ENCODE measurements at places on chromosomes 7 and 10.

DNA sequence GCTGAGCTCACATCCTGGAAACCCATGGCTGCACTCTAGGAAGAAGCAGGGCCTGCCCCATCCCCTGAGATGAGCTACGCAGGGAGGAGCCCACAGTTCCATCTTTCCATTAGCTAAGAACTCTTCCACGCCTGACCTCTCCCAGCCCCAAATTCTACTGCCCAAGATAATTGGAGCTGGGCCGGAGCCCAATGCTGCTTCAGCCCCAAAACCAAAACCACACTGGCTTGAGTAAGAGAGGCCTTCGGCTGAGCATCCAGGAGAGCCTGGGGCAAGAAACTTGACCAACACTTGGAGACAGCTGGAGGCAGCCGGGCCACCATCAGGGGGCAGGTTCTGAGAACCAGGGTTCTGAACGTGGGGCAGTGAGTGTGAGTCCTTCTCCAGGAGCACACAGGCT is 116.1 kb upstream of the ZMIZ1 start:
- DNase-seq = no peak

GRCh38 chr7:44617225-44617890 is 10.9 kb downstream of the OGDH start:
- no peak for DNase-seq

DNA sequence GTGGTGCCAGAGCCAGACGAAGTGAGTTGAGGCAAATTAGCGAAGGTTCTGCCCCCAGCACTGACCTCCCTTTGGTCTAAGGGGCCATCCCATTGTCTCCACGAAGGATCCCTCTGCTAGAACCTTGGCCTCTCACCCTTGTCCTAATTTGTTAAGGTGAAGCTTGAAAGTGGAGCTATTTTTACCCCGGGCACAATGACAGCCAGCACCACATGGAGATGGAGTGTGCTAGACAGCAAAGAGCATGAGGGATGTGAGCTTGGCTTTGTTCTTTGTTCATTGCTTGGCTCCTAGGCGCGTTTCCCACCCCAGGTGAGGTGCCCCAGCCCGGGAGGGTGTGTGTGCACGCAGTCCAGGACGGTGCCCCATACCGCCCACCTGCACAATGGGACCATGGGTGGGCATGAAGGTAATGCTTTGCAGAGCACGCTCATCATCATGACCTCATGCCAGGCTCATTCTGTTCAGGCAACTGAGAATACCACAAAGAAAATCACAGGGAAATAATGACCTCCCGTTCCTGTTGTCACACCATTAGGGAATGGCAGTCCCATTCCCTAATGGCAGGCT is 361.0 kb upstream of the FZD8 start:
- DNase-seq = no peak

- no peak for DNase-seq
Measured at GRCh38 chr7:22201186-22201880, 155.6 kb downstream of the RAPGEF5 start.

- no peak for DNase-seq
Measured at GRCh38 chr10:16519250-16519907, 2.3 kb downstream of the C1QL3 start.

GRCh38 chr10:130771491-130771946 is 540.0 kb downstream of the TCERG1L start:
- no peak for DNase-seq

DNA sequence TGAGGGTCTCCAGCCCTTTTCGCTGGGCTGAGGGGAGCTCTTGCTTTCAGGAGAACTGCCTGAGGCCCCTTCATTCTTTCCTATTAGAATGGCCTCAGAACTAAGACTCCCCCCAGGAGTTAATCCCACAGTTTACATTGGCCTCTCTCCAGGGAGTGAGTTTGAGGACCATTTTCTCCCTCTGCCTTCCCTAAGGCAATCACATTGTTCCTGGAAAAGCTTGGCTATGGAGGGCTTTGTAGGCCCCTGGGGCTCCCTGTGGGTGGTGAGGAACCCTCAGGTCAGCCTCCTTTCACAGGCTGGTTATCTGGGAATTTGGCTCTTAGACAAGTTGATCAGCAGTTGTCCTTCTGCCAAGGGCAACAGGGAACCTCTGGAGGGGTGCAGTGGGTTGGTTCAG is 343.7 kb downstream of the RPS24 start:
- DNase-seq = no peak
